ENCODE measurements at places on chromosomes 2 and 18.

DNA sequence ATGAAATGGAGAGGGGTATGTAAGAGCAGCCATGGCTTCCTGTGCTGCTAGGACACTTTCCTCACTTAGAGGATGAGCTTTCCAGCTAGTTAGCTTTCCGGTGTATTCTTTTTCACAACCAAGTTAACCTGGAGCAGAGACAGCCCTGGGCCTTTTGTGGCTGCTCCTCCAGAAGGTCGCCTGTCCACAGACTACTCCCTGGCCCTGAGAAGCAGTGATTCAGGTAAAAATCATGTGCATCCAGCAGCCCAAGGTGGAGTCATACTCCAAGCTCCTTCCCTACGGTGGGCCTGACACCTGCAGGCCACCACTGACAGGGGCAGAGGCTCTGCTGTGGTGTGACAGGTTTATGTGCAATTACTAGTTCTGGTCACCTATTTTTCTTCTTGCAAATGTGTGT is 187.2 kb downstream of the ANKRD30B start:
- DNase-seq: no peak

- no peak for DNase-seq
Observed at GRCh38 chr2:98050070-98050469, 36.9 kb upstream of the VWA3B start.

- no peak for DNase-seq
Observed at GRCh38 chr2:219251656-219252055, 1.4 kb upstream of the TUBA4B start.

- peak; percentile 37 for DNase-seq
Observed at GRCh38 chr18:58495207-58495606, 133.7 kb downstream of the ALPK2 start.

DNA sequence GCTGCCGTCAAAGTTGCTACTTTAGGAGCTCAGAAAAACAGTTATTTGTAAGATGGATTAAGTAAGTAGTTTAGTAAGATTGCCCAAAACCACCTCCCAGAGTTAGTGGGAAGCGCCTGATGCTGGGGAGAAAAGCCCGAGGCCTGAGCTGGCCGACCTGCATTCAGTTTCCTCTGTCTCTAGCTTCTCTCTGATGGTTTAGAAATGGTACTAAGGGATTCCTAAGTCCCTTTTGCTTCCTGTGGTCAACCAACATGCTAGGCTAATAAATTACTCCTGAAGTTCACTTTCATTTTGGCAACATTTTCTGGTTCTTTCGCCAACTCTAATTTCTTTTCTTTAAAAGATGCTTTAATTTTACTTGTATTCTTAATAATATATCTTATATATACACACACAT is 60.1 kb downstream of the ASAP2 start:
- no peak for DNase-seq

- DNase-seq: peak; percentile 69
Observed at GRCh38 chr2:17830053-17831034, 14.1 kb downstream of the MSGN1 start.

DNA sequence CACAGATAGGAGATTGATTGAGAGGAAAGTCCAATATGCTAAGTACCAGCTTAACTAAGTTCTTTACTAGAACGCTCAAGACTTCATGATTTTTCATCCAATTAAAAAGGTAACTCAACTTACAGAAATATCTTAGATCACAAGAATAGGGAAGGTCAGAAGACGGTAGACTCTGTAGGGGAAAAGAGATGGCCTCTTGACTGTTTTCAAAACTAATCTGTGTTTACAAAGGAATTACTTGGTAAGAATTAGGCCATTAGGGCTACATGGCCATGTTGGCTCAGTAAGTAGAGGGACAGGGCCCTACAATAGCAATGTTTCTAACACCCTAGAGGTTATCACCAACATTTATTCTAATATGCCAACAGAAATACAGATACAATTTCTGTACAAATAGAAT is 172.7 kb upstream of the ZFP36L2 start:
- no peak for DNase-seq

DNA sequence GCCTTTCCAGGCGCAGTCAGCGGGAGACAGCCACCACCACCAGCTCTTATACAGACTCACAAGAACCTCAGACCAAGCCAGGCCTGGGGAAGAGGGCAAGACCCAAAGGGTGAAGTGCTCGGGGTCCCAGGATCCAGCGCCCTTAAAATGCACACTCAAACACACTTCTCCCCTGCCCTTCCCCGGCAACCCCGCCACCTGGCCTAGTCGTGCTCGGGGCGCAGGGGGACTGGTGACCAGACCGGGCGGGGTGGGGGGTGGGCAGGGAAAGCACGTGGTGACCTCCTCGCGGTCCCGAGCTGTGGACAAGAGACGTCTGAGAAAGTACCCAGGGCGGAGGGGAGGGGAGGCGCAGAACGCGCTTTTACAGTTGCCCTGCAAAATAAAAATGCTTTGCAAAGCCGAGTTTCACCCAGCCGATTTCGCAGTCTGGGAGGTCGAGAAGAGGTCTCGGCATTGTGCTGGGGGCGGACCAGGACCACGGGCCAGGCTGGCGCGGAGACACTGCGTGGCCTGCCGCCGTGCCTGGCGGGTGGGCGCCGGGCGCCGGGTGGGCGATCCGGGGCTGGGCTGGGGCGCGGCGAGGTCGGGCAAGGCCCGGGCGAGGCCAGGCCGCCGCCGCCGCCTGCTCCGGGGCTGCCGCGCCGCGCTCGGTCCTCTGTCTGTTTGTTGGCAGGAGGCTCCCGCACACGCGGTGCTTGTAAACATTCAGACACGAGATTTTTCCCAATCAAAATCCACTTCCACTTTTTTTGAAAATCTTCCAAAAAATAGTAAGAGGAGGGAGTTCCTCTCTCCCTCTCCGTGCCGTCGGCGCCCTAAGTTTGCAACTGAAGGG is 2.0 kb downstream of the BCL11A start:
- DNase-seq: no peak

DNA sequence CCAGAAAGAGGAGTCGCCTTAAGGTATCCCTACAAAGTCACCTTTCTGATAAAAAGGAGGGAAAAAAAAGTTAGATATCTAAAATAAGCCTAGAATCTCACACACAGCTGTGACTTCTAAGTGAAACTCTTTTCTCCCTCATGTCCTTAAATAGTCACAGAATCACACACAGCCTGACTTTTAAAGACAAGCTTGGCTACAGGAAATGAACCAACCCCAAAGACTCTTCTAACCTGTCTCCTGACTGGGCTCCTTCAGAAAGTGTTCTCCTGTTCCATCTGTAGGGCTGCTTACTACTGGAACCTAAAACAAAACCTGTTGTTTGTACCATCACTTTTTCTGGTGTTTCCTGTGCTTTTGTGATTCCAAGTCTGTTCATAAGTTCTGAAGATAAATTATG is 62.7 kb upstream of the NRP2 start:
- no peak for DNase-seq

DNA sequence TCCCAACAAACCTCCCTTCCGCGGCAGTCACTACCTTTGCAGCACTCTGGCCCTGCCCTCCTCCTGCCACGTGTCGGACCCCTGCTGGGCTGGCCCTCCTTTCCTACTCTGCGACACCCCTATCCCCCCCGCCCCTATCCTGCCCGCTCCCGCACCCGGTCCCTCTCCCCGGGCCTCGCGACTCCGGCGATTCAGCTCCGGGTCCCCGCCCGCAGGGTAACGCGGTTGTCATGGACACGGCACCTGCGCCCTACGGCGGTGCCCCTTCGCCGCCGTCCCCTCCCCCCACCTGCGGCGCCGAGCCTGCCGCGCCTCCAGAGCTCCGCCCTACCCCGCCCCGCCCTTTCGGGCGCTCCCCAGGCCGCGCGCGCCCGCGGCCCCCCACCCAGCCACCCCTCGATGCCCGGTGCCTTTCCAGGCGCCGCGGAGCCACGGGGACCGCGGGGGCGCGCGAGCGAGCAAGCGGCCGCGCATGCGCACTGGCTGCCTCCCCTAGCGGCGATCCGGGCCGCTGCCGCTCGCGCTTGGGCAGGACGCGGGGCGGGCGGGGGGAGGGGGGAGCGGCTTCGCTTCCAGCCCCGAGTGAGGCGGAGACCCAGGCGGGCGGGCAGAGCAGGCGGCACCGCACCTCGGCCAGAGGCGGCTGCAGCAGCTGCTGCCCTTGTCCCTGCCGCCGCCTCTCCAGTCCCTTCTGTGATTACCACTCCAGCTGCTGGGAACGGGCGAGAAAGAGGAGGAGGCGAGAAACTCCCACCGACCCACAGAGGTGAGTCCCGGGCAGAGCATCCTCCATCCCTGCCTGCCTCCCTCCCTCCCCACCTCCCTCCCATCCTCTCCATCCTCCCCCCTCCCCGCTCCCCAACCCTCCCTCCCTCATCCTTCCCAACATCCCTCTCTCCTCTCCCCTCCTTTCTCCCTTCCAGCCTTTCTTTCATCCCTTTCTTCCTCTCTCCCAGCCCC is at the start of gene CTNNA2:
Gene CTNNA2, plus strand, starts transcription at position 610 of the 960 bp plus-strand sequence.
- no peak for DNase-seq

DNA sequence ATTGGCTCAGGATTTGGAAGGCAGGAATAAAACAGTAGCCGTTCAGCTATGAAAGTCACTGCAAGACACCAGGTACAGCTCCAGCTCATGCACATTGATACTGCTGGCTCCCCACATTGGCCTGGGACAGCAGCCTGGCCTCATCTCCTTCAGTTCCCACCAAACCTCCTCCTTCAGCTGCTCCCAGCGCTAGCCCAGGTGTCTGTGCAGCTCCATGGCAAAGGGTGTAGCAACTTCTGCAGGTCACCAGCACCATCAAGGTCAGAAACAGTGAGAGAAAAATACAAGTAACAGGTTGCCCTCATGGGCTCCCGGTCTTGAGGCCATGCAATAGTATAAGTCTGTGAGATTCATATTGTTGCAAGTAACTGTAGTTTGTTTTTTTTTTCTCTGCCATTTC is 216.7 kb upstream of the CTAGE1 start:
- no peak for DNase-seq

DNA sequence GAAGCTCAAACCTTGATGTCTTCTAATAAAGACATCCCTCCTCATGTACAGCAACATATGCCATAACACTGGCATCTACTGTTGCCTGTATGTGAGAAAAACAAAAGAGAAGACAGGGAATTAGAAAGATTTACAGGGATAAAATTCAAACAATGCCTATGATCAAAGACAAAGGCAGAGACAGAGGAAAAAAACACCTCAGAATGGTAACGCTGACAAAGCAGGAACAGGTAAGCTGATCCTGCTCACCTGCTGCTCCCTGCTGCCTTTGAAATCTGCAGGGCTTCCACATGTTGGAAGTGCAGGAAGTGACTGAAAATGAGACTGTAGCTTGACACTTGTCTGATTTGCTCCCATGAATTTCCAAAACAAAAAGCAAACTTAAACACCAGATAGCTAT is 90.2 kb upstream of the DNAJC10 start:
- no peak for DNase-seq

DNA sequence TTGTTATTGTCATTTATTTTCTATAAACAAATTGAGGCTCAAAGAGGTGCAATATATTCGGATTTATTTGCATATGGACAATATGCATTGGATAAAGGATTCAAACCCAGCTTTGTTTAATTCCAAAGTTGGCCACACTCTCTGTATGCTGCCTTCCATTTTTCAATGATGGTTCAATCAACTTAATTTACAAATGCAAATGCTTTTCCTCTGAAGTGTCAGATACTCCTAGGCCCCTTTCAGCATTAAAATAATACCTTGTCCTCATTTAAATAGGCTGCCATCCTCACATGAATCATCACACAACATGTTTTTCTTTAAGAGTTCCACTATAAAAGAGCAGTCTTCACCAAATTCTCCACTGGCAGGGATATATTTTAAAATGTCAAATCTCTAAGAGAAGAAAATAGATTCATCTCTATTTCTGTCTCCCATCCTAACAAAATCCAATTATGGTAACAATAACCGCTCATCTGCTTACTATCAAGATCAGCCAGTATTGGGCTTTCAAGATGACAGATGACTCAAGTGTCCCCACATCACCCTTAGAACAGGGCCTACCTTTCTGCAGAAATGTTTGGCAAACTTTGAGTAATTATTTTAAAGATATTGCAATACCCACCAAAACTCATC is 114.8 kb downstream of the SCG2 start:
- no peak for DNase-seq

Data from activated effector memory CD4-positive, alpha-beta T cell treated with anti-CD3 and anti-CD28 coated beads, Interleukin-2, amount 50 U/mL, for 16 hours (primary cell).